BJ (cell line): ENCODE measurements at places on chromosomes 1 and 21. TPM values are rescaled to one million over a fixed set of nuclear protein-coding genes. Genes with fewer than 3 reads are reported as not detected.

IL22RA1 gene
- polyA plus RNA-seq: not detected in 2 replicates

CFHR3 gene
- not detected in 2 replicates for polyA plus RNA-seq

- DNase-seq: no peak
Observed at GRCh38 chr1:227885135-227885647, 62.5 kb downstream of the WNT9A start.

DNA sequence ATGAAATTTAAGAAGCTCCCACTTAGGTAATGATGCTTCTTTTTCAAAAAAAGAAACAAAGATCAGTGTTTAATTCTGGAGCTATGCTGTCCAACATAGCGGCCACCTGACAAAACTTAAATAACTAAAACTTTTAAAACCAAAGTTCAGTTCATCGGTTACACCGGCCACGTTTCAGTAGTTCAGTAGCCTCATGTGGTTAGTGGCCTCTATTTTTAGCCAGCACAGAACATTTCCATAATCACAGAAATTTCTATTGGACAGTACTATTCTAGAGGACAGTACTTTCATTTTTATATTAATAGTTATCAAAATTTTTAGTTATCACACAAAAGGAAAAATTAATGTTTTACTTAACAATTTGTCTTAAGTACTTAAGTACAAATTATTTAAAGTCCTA is 141.0 kb downstream of the USP25 start:
- DNase-seq: no peak
